ENCODE measurements at places on chromosomes 7 and 10.

GRCh38 chr7:112423987-112424386 lies 26.3 kb upstream of the IFRD1 start:
- no peak for DNase-seq

GRCh38 chr7:25584112-25584938 lies 356.0 kb upstream of the NPVF start:
- DNase-seq, result no peak

DNA sequence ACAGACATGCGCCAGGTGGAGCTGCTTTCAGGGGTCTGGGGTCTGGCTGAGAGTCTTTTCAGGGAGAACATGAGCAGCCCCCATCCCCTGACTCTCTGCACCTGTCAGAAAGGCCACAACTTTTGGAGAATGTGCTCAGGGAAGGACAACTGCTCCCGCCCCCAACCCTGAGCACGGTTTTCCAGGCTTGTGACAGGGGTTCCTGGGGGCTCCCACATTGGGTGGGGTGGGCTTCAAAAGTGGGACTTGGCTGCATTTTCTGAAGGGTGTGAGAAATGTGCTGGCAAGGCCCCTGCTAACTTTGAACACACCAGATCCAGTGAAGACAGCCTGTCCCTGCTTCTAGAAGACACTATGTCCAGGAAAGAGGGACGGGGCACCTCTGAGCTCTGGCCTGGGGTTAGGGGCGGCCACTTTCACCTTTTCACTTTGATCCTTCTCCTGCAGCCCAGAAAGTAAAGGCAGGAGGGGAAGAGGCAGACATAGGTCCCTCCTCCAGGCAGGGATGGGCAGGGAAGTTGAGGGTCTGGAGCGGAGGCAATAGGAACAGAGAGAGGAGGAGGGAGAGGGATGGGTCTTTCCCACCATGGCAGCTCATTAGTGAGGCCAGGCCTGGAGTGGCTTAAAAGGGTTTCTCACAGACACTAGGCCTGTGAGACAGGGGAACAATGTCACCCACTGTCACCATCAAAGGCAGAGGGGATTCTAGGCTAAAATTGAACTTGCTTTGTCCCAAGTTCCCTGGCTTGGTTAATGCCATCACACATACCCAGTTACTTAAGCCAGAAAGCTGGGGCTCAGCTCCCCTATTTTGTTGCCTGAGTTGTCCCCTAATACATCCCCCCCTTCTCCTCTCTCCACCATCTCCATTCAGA lies 1.5 kb downstream of the KCP start:
- no peak for DNase-seq

DNA sequence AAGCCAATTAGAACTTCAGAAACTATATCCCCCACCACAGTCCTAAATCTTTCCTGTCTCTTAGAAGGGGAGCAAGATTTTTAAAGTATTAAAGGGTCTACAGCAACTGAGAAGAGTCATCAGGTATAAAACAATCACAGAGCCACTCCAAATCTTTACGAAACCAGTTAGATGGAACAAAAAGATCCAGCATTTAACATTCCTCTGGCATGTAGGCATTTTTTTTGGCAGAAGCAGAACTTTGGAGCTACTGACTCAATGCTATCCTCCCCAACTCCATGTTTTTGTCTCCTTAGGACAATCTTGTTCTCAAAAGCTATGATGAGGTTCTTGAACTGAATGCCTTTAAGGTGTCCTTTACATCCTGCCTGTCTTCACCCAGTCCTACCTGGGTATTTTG lies 333.3 kb downstream of the PRPF18 start:
- no peak for DNase-seq

DNA sequence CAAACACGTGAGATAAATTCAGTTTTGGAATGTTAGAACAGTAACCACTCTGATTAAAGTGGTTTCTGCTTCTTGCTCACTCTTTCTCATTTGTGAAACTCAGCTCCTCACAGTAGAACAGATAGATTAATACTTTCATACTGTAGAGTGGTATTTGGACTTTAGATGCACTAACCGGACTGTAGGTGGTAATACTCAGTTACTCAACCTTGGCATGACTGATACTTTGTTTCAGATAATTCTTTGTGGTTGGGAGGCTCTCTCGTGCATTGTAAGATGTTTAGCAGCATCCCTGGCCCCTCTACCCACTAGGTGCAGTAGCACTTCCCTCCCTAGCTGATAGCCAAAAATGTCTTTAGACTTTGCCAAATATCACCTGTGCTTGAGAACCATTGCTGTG lies 37.6 kb downstream of the MCU start:
- DNase-seq, result no peak

- no peak for DNase-seq
These were observed 96.6 kb downstream of the ANKRD30A start for GRCh38 chr10:37222046-37222445.

DNA sequence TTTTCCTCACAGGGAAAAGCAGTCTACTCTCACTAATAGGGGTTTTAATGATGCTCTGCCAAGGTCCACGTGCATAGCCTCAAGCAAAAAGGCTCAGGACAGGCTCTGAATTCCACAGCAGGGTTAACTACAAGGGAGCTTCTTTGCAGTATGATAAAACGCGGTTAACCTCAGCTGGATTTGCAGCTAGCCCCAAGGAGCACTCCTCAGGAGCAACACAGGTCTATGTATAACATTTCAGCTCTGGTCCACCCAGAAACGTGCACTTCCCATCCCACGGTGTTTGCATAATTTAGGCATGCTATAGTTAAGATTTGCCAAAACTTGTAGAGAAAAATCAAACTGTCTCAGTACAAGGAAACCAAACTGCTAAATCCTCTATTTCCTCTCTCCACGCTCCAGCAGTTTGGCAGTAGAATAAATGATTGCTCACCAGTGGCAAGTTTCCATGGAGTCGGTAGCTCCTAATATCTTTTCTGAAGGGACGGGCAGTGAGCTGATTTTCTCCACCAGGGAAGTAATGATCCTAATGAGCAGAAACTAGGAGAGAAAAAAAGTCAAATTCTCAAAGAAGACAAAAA lies 13.1 kb upstream of the ASB4 start:
- DNase-seq, result no peak

- DNase-seq, result no peak
These were observed 22.5 kb downstream of the FKBP6 start for GRCh38 chr7:73350306-73351068.

GRCh38 chr7:22123139-22123538 lies 177.4 kb upstream of the CDCA7L start:
- no peak for DNase-seq

- no peak for DNase-seq
These were observed 1.5 kb upstream of the KCTD7 start for GRCh38 chr7:66627151-66627681.

GRCh38 chr10:22453948-22454591 lies 108.8 kb downstream of the SPAG6 start:
- DNase-seq, result no peak

DNA sequence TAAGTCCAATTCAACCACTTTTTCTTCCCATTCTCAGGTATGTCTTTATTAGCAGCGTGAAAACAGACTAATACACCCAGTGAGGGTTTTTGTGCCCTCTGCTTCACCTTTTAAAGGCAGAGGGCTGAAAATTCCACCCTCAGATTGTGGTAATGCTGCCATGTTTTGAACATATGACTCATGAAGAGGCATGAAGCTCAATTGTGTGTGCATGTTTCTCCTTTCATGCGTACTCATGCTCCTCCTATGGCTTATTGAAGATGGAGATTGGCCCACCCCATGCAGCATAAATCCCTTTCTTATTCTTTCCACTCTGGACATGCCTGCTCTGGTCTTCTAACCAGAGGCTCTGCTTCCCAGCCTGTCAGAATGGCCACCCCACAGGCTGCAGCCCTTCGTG lies 168.0 kb upstream of the PRKCQ start:
- DNase-seq, result no peak

GRCh38 chr10:104067525-104067924 lies 18.2 kb downstream of the COL17A1 start:
- no peak for DNase-seq

- DNase-seq, result no peak
These were observed 18.3 kb upstream of the RPA3 start for GRCh38 chr7:7736671-7737070.

DNA sequence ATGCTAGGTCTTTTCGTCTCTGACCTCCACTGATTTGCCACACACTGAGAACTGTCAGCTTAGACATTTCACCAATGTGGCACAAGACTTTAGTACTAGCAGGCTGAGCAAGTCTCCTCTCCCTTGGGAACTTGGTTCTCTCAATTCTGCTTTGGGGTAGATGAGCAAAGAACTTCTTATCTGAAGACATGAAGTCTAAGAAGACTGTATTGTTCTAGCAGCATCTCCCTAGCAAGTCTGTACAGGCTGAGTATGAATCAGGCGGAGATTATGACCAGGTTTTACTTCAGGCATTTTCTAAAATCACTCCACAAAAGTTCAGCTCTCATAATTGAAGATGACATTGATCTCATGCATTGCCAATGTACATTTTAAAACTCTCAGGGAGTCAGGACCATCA lies 23.8 kb upstream of the STN1 start:
- DNase-seq, result no peak

DNA sequence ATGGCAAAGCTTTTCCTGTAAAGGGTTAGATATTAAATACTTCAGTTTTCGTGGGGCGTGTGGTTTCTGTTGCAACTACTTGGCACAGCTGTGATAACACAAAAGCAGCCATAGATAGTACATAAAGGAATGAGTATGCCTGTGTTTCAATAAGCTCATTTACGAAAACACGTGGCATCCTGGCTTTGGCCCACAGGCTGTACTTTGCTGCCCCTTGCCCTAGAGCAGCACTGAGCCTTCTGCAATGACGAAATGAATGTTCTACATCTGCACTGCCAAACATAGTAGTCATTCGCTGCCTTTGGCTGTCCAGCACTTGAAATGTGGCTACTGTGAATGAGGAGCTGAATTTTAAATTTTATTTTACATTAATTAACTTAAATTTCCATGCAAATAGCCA lies 376.2 kb upstream of the TPK1 start:
- no peak for DNase-seq

GRCh38 chr7:88835147-88835728 lies 39.7 kb upstream of the TEX47 start:
- peak; percentile 68 for DNase-seq

GRCh38 chr7:116438267-116438666 lies 61.3 kb upstream of the CAV2 start:
- DNase-seq, result peak; percentile 57

- DNase-seq, result no peak
These were observed 170.3 kb downstream of the NEURL1 start for GRCh38 chr10:103663802-103664201.

DNA sequence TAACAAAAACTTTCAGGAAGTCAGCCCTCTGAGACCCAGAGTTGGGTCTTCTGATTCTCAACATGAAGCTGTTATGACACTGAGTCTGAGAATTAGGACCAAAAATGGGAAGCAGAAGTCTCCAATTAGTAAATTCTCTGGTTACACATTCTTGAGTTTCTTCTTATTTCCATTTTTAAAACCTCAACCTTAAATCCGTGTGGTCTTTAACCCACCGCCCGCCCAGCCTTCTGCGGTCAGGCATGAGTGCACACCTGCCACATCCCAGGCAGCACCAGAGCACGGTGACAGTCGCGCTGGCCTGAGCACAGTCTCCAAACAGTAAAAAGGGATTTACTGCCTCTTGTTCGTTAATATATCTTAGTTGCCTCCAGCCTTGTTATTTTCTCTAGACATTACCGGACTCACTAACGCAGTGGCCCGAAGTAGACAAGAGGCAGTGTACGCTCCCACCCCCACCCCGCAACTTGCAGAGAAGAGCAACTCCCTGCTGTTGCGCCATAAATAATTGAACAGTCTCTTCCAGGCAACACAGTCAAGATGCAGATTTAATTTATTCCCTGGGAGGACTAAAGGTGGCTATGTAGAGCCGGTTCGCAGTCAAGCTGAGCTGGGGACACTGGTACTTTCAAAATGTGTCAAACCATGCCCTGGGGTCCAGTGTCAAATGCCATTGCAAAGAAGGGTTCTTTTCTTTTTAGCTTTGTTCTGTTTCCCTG lies 147.0 kb upstream of the CELF2 start:
- no peak for DNase-seq

DNA sequence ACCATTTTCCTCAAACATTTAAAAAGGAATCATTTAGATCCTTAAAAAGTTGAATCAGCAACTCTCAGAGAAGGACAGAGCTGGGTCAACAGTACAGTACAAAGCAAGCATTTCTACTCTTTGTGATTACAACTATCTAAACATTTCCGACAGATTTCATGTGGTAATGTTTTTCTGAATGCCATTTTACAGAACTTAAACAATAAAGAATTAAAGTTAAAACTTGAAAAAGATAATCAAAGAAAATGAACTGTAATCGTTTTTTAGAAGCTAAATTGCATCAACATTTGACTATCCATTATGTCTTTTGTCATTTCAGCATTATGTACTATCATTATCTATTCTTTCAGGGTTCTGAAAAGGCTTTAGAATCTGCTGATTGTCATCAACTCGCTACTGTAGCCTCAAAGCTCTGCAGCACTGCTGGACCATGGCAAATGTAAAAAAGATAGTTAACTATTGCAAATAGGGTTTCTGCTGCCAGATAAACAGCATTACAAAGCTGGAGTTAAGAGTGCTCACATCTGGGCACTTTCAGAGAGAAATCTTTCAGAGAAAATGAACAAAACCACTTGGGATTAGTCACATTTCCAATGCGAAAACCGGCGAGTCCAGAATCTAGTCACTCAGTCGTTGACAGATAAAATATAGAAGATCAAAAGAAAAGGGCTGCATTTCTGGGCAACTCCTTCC lies 160.4 kb upstream of the LAMB4 start:
- DNase-seq, result no peak

DNA sequence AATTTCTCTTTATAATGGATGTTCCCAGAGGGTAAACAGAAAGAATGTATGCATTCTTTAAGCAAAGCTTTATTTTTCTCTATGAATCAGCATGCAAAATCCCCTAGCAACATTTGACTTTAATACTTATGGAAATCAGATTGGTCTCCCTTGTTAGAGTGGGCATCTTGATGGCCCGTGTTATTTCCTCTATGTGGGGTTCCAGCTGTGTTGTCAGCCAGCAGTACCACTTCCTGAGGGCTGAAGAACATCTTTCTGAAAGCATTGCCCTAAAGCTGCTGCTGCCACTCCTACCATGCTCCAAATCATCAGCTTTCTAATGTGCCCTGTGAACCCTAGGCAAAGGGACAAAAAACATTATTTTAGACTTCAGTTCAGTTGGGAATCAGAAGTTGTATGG lies 70.4 kb upstream of the HECTD2 start:
- DNase-seq, result no peak

DNA sequence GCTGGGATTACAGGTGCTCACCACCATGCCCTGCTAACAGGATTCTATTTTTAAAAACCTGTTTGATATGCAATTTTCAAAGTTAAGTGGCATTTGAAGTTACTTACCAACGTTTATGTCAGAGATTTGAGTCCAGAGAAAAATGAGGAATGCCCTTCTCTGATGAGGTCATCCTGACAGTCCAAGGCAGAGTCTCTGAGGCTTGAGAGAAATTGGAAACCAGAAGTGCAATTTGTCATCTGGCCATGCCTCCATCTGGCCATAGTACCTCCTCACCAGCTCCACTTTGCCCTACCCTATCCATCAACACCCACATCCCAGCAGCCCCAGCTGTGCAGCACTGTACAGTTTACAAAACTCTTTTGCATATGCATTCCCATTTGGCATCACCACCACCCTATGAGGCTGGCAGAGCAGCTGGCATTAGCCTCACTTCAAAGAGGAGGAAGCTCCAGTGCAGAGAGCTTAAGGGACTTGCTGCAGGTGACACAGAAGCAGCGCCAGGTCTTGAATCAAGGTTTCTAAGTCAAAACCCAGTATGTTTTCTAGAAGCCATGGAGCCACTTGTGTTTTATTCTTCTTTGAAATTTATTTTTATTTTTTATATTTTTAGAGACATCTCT lies 54.5 kb upstream of the PDZD8 start:
- DNase-seq, result no peak

- no peak for DNase-seq
These were observed 32.1 kb upstream of the ZNF735 start for GRCh38 chr7:64174941-64175340.

GRCh38 chr7:28591725-28592349 lies 179.5 kb downstream of the CREB5 start:
- DNase-seq, result no peak
